ENCODE measurements at places on chromosomes 16 and 17.

DNA sequence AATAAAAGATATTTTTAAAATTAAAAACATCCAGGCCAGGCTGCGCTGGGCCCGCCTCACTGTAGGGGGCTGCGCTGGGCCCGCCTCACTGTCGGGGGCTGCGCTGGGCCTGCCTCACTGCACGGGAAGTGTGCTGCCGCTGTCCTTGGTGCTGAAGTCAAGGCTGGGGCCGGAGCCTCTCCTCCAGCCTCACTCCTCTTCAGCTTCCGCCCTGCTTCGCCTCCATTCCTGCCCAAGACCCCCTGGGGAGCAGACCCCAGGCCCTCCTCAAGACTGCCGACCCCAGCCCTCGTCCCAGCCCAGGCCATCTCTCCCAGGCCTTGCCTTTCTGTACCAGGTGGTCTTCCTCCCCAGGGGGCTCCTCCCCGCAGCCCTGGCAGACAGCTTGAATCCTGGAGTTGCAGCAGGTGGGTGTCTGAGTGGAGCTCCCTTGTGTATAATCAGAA lies 26.2 kb downstream of the ENDOV start:
- peak; percentile 41 for DNase-seq

- no peak for DNase-seq
Measured at GRCh38 chr16:57947261-57947660, 23.7 kb downstream of the CNGB1 start.

DNA sequence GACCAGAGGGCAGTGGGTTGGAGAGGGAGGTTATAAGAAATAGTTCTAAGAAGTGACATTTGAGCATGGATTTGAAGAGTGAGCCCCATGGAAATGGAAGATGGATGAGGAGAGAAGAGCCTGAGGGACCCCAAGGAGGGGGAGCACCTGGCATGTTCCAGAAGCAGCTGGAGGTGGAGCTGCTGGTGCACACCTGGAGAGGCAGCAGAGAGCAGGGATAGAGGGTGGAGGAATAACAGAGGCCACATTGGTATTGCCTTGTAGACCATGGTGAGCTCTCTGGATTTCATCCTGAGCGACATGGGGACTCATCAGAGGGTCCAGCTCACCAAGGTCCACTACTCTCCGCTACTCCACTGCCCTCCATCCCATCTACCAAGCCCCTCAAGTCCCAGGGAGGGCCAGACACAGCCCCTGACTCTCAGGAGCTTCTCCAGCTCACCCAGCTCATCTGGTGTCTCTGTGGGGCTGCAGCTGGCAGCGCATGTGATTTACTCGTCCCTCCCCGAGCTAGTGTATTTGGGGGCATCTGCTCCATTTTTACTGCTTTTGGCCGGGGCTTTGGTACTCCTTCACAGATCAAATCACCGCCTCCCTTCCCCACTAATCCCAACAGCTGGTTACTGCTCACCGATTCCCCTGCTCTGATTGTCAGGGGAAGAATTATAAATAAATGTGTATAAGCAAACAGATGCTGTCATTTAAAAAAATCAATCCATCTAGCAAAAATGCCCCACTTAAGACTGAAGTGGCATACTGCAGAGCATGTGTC lies 22.1 kb upstream of the KDM8 start:
- no peak for DNase-seq

DNA sequence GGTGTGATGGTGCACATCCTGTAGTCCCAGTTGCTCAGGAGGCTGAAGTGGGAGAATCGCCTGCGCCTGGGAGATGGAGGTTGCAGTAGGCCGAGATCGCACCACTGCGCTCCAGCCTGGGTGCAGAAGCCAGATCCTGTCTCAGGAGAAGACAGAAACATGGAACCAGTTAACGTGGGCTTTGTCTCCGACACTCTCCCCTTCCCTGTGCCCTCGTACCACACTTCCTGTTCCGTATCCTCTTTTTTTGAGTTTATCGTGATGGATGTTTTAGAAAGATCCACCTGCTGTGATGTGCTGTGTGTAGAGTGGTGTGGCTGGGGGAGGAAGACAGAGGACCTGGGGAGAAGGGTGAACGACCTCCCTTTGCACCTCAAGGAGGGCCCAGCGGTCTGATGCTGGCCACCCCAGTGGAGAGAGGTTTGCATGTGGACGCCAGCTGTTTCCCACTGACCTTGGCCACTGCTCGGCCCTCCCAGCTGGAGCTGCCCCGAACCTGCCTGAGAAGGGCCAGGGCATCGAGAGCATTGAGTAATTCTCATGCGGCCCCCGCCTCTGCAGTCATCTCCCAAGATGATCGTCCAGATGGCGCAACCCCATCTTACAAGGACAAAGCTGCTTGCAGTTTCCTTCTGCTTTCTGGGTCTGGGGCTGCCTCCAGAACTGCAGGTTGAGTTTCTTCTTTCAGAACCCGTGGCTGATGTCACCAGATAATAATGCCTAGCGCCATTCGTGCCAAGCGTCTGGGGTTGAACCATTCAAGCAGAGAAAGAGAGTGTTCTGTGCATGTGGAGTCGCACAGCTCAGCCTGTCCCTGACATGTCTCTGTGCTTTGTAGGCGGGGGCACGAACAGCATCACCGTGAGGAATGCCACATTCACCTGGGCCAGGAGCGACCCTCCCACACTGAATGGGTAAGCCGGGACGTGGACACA lies 126.3 kb downstream of the ABCC1 start:
- no peak for DNase-seq

- peak; percentile 100 for DNase-seq
Measured at GRCh38 chr16:22190081-22190775, 15.8 kb upstream of the EEF2K start.

- no peak for DNase-seq
Measured at GRCh38 chr16:48433850-48434530, 48.8 kb upstream of the SIAH1 start.

DNA sequence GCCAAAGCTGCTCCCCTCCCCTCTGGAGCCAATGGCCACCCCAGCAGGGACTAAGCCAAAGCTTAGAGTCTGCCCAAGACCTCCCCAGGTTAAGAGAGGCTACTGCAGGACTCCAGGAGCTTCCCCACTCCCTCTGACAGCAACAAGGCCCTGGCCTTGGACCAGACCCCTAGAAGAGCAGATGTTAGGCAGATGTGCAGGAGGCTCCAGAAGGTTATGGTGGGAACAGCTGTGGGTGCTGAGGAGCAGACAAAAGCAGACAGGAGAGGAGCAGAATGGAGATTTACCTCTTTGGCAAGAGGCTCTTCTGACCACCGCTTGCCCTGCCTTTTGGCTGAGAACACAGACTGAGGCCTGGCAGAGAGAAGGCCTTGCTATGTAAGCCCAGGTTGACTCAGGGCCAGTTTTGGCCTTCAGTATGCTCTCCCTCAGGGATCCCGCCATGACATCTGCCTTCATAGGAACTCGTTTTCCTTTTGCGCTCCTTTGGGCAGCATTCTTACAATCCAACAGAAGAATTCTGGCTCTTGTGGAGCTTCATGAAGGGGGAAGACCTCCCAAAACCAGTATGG lies 113.0 kb downstream of the RBFOX3 start:
- no peak for DNase-seq

DNA sequence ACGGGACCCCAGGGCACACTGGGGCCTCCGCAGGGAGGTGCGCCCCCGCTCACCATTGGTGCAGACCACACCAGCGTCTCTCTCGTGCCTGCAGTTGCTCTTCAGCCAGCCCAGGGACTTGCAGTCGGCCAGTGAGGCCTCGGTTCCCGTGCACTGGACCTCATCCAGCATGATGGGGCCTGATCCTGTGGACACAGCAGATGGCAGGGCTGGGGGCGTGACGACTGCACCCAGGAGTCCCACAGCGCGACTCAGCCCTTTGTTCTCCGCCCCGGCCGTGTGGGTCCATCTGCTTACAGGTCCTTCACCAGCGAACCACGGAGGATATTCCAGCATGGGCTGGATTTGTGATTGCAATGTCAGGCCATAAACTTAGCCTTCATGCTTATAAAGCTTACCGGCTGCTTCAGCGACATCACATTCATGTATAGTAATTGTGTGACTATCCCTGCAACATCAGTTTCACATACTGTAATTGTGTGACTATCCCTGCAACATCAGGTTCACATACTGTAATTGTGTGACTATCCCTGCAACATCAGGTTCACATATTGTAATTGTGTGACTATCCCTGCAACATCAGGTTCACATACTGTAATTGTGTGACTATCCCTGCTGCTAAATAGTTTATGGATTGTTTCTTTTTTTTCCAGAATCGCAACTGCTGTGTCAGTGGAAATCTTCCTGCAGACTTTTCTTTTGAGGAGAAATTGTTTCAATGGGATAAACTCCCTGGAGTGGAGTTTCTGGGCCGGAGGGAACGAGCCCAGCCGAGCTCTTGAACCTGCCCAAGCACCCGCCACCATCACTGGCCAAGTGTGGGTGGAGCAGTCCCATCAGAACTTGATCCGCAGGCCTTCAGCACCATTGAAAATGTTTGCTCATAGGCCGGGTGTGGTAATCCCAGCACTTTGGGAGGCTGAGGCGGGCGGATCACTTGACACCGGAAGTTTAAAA lies 4.8 kb downstream of the LGALS3BP start:
- DNase-seq = no peak

GRCh38 chr16:2091547-2092255 lies 43.9 kb downstream of the TSC2 start:
- DNase-seq = no peak

DNA sequence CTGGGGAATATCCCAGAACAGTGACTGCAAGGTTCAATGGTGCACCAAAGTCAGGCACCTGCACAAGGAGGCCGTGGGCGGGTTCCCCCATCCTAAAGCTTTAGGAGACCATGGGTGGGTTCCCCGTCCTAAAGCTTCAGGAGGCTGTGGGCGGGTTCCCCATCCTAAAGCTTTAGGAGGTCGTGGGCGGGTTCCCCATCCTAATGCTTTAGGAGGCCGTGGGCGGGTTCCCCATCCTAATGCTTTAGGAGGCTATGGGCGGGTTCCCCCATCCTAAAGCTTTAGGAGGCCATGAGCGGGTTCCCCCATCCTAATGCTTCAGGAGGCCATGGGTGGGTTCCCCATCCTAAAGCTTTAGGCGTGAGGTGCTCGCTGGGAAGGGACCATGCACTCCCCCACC lies 313.3 kb downstream of the FOXL1 start:
- no peak for DNase-seq

DNA sequence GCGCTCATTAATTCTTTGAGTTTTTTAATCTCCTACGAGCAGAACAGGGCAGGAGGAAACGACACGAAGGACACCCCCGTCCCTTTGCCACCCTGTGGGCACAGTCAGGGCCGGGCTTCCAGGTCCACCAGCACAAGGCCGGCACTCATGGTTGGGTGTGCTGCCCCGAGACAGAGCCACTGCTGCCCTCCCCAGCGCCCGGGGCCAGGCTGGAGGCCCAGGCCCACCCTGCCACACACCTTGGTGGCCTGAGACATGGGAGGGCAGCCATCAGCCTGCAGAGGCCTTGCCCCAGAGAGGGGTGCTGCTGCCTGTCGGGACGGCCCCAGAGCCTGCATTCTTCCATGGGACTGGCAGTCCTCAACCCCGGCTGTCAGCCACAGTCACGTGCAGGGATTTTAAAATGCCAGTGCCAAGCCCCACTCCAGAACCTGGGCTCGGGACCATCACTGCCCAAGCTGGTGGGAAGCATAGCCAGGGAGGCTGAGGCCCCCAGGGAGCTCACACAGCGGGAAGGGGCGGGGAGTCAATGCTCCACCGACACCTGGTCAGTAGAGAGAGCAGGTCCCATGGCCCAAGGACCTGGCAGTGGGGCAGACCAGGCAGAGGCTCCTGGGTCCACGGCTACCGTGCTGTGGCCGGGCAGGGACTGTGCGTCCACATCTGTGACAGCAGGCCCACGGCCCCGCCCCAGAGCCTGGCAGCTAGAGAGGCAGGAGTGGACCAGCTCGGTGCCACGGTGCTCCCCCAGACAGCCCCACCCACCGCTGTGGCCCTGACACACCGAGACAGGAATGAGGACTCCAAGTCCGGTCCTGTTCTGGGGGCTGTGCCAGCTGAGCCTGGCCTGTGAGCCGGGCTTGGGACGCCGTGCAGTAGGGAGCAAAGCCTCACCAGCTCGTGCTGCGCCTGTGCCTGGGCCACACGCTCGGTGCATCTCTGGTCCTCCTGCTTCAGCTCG lies 27.5 kb downstream of the CEP131 start:
- DNase-seq = no peak

GRCh38 chr17:77125432-77125901 lies 15.3 kb upstream of the SEC14L1 start:
- DNase-seq = no peak

GRCh38 chr17:66740226-66740625 lies 94.7 kb upstream of the CACNG5 start:
- DNase-seq = no peak

DNA sequence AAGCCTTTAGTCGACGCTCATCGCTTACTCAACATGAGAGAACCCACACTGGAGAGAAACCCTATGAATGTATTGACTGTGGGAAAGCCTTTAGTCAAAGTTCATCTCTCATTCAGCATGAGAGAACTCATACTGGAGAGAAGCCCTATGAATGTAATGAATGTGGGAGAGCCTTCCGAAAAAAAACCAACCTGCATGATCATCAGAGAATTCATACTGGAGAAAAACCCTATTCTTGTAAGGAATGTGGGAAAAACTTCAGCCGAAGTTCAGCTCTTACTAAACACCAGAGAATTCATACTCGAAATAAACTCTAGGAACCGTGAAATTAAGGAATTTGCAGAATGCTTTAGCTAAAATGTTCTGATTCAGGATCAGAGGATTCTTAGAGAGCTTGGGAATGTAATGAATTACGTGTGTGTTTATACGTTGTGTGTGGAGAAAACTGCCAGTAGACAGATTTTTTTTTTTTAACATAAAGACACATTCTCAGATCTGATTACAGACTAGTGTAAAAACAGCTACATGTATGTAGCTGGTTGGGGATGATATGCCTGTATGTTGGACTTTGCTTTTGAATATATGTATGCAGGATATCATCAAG lies 25.4 kb downstream of the ZFP90 start:
- DNase-seq = no peak

GRCh38 chr16:71359431-71359830 lies 908 bp downstream of the CALB2 start:
- DNase-seq = no peak

DNA sequence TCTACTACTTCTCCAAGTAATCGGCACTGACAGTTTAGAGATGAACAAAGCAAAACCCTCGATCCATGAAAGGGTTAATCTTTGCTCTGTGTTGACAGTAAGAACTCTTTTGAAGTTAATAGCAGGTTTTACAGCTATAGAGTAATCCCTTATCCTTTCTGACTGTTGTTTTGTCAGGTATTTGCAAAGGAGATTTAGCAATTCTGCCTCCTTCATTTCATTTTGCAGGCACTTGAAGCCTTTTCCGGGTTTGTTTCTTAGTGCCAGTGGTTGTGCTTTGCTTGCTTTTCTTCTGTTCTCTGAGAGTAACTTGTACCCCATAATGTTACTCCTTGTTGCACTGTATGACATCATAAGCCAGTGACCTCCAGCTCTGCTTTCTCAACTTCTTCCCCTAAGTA lies 64.5 kb downstream of the TANGO6 start:
- no peak for DNase-seq
